Kidney (tissue), 22 donors: ENCODE measurements at places on chromosomes 7 and 10. TPM values are rescaled to one million over a fixed set of nuclear protein-coding genes. Genes with fewer than 3 reads are reported as not detected.

SNX10 gene
- 72.0 TPM for total RNA-seq

KLLN gene
- 1.7 TPM for total RNA-seq

SPOCK2 gene
- total RNA-seq = 19.7 TPM

CTBP2 gene
- 111 TPM for total RNA-seq

ITPRID1 gene
- not detected for total RNA-seq

PNLIPRP1 gene
- not detected for total RNA-seq

TRIM73 gene
- total RNA-seq = 4.3 TPM

CYP2E1 gene
- 2.9 TPM for total RNA-seq

FAM237B gene
- total RNA-seq = not detected

SDHAF3 gene
- 17.2 TPM for total RNA-seq

KCNMA1 gene
- total RNA-seq = 8.9 TPM

NEUROG3 gene
- not detected for total RNA-seq

NEBL gene
- 21.2 TPM for total RNA-seq

IDI2 gene
- total RNA-seq = not detected

FKBP9 gene
- total RNA-seq = 109 TPM

MET gene
- 225 TPM for total RNA-seq

NPTX2 gene
- 2.0 TPM for total RNA-seq

TRPV5 gene
- total RNA-seq = 1.4 TPM

CYP3A7 gene
- not detected for total RNA-seq

TCAF2 gene
- total RNA-seq = 4.2 TPM

TNKS2 gene
- total RNA-seq = 31.6 TPM
